ENCODE measurements at places on chromosomes 11 and 22. TPM values are rescaled to one million over a fixed set of nuclear protein-coding genes. Genes with fewer than 3 reads are reported as not detected.

CCND1 gene
- 0.18 TPM for polyA plus RNA-seq

MFRP gene
- not detected for polyA plus RNA-seq

- no peaks in the 10 kb centered on the region for H3K27me3 ChIP-seq
- H3K27ac ChIP-seq = no peak overlapping the region
- H3K4me1 ChIP-seq = no peaks in the 10 kb centered on the region
- no peak overlapping the region for H3K4me3 ChIP-seq
- DNase-seq = no peak
Measured at GRCh38 chr11:114149689-114150407, 90.3 kb downstream of the ZBTB16 start.

AQP11 gene
- polyA plus RNA-seq = 1.4 TPM
